Neural crest cell (in vitro differentiated cells): ENCODE measurements at places on chromosomes 5 and 9.

DNA sequence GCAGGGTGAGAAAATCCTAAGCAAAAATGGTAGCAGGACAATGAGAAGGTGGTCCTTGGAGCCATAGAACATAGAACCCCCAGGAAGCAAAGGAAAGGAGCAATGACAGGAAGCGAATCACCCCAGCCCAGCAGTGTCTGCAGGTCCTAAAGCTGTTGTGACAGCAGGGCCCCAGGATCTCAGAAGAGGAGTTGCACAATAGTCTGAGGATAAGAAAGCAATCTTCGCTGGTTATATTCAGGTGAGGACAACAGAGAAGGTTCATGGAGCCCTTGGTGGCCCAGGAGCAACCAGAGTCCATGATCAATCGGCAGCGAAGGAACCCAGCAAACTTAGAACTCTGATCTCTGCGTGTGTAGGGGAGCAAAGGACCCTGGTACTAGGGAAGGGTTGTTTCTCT, 234.8 kb upstream of the IRX2 start:
- no peak for DNase-seq

DNA sequence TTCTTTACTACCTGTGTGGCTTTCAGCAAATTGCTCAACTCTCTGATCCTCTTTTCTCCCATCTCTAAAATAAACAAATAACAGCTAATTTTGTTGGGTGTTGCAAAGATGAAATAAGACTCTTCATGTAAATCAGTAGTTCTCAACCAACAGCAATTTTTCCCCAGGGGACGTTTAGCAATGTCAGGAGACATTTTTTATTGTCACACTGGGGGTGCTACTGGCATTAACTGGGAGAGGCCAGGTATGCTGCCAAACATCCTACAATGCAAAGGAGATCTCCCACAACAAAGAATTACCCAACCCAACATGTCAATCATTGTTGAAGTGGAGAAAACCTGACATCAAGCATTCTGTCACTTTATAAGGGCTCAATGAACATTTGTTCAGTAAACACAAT, 19.7 kb downstream of the ADRA1B start:
- no peak for DNase-seq

DNA sequence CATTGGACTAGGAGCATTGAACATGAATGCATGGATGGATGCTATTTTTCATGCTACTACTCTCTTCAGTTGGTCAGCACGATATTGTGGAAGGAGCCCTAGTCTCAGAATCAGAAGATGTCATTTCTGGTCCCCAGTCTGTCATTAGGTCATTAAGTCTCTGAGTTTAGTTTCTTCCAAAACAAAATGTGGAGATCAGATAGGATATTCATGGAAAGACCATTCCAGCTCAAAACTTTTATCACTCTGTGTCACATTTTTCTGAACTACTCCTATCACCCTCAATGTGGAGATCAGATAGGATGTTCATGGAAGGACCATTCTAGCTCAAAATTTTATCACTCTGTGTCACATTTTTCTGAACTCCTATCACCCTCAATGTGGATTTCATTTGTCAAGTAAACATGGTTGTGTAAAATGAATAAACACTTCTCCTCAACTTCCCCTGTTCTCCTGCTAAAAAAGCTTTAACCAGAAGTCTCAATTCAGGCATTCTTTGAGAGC, 296.8 kb downstream of the MRPS30 start:
- DNase-seq = no peak

- DNase-seq = no peak
These were observed 38.0 kb upstream of the MROH2B start for GRCh38 chr5:41109186-41109585.

DNA sequence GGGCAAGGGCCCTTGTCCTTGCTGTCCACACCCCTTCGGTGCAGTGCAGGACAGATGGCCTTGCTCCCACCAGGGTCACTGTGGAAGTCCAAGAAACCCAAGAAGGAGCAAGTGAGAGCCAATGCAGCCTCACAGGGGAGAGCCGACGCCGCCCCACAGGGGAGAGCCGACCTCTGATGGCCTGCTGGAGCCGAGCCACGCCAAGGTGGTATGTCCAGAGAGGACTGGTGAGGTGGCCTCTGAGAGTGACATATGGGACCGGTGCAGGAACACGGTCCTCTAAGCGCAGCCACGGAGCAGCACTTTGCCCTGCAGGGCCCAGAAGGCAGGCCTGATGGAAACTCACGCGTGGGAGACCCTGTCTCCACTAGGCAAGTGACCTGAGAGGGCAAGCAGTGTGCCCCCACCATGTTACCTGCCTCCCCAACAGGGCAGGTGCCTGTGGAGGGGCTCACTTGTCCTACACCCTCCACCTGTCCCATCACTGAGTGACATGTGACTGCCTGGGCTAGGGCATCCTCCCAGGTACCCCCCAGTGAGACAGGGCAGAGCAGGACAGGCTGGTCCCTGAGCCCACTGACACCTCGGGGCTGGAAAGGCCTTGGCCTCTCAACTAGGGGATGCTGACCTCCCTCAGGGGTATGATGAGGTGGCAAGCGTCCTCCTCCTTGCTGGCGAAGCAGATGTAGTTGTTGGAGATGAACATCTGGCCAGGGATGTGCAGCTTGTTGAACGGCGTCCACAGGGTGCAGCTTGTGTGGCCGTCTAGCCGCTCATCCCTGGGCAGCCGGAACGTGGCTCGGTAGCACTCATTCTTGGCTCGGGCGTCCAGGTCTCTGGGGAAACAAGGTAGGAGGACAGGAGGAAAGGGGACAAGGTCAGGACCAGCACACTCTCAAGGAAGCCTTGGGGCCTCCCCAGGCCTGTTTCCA, 16.7 kb downstream of the TBC1D9B start:
- DNase-seq = no peak

- no peak for DNase-seq
These were observed 622.0 kb upstream of the DAB2 start for GRCh38 chr5:40046792-40047191.
